ENCODE measurements at places on chromosomes 2 and 18.

DNA sequence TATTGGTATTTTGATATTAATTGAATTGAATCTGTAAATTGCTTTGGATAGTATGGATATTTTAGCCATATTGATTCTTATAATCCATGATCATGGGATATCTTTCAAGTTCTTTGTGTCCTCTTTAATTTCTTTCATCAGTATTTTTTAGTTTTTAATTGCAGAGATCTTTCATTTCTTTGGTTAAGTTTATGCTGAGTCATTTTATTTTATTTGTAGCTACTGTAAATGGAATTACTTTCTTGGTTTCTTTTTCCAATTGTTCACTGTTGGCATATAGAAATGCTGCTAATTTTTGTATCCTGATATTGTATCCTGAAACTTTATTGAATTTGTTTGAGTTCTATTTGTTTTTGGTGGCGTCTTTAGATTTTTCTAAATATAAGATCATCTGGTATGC, 79.5 kb upstream of the DSEL start:
- no peak for DNase-seq

DNA sequence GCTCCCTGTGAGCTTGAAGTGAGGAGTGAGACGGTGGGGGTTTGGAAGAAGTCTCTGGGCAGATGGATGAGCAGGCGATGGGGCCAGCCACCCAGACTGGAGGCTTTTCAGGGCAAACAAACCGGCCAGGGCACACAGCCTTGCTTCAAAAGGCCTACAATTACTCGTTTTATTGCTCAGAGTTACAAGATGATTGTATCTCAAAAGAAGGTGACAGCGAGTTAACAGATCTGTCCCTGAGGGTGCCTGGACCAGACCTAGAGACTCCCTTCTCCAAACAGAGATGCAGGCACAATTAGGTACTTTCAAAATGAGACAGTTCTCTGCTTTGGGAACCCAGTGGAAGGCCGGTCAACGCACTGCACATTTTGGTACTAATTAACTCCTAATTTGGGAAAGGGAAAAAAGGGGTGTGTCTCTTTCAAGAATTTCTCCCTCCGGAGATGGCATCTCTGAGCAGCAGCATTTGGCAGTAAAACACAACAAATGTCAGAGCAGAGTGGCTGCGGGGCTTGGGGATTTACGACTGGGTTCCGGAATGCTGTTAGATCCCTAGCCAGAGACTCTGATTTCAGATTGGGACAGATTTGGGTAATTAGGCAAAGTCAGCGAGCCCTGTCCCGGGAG, 226.7 kb downstream of the TTC32 start:
- DNase-seq, result no peak

DNA sequence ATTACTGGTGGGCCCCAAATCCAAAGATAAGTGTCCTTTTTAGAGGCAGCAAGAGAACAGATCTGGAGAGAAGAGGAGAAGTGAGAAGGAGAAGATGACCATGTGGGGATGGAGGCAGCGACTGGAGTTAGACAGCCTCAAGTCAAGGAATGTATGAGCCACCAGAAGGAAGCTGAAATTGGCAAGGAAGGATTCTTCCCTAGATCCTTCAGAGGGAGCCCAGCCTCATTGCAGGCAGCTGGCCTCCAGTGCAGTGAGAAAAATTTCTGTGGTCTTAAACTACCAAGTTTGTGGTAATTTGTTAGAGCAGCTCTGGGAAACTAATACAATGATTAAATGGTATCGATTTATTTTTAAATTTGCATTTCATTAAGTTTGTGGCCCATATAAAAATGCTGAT, 167.9 kb downstream of the NCKAP5 start:
- DNase-seq, result no peak

DNA sequence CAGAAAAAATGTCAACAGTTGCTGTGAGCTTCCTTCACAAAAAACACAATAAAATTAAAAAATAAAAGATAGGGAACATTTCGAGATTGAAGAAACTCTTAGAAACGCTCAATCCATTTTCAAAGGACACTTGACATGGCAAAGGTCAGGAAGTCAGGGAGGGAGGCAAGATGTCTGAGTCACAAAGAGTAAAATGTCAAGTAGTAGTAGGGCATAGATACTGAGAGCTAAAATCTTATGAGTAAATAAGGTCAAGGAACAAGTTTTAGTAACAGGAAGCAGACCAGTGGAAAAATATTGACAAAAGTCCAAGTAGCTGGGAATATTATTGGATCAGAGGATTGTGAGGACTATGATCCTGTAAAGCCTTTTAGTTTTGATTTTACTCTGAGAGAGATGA, 495.6 kb downstream of the TMX3 start:
- DNase-seq, result no peak

DNA sequence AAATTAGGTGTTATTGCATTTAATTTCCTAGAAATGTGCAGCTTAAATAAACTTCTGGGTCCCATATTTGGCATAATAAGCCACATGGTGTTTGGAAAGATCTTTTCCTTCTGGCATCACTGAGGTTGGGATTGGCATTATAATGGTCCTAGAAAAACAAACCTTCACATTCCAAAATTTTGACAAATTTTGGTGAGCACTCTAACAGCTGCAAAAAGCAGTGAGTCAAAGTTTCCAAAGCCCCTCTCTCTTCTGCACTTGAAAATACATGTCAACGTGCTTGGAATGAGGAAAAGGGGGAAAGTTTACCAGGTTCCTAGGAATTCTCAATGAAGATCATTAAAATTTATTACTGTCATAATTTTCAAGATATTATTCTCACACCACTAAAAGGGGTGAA, 77.8 kb upstream of the STK17B start:
- DNase-seq, result no peak

DNA sequence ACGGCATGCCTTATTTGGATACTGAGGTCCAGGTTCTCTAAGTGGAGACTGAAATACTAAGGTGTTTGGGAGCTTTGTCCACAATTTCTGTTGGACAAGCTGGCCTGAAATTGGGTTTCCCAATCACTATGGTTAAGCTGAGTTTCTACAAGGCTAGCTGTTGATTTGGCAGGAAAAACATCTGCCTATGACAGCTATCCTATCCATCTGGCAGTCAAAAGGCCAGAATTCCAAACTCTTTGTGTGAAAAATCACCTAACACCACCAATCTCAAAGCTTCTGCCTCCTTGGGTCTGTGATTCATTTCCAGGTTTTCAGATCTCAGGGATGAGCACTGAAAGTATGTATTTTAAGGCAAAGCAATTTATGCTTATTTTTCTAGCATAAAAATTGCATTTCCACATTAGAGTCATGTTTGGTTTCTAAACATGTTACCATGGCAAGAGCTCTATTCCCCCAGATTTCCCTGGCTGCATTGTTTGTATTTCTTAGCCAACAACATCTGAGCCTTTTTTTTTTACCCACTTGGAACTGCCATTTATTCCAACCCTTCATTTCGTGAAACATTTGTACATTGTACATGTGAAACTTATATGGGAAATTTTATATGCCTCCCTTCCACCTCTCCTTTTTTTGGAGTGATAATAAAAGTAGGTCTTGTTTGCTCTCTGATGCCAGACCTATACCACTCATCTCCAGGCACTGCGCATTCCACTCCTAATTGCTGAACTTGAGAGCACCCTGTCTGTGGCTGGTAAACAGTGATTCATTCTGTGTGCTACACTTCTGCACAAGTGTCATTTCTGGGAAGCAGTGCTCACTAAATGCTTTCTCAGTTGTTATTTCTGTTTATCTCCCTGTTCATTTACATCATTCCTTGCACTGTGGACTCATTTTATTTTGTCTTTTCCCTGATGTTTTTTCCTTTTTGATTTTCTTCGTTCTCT, 15.9 kb upstream of the CCDC85A start:
- no peak for DNase-seq

DNA sequence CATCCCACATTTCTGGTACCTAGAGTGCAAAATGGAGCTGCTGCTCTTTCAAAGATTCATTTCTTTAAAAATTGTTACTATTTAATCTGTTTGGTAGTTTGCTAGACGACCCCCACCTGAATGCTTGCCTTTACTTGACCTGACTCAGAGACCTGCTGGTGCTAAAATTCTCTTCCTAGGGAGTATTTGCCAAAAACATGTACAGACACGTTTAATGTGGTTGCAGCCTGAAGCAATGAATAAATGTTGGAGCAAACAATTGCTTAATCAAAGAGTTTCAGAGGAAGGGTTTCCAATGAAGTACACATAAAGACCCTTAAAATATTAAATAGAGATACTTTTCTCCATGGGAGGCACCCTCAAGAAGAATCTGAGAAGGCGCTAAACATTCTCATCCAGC, 734.4 kb downstream of the CBLN2 start:
- no peak for DNase-seq

GRCh38 chr18:75267643-75268363, 57.2 kb downstream of the TSHZ1 start:
- DNase-seq, result no peak

DNA sequence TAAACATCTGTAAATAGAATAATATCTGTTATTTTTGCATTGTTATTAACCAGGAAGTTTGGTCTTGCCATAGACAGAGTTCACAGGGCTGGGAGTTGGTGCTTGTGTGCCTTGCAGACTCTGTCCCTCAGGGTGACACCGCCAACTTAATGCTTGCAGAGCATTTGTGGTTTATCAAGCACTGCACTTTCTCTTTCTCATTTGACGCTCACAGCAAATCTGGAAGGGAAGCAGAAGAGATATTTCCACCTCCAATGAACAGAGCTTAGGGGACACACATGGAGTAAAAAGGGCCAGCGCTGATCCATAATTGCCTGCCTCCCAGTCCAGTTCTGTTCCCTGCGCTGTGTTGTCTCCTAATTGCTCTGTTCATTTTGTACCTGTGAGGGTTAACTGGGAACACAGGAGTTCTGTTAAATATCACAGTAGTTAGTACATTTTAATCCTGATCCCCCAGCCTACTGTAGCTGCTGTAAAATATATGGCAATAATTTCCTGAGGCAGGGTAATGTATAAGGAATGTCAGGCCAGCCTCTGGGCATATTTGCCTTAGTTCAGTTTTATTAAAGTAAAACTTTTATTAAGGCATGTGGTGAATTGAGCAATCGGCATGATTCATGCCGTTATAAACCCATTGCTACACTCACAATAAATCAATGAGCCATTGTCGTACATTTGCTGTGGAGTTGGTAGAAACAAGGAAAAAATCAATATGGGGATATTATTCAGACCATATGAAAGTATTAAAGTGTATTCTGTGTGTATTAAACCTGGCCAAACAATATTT, 182.5 kb upstream of the OSR1 start:
- DNase-seq, result no peak

DNA sequence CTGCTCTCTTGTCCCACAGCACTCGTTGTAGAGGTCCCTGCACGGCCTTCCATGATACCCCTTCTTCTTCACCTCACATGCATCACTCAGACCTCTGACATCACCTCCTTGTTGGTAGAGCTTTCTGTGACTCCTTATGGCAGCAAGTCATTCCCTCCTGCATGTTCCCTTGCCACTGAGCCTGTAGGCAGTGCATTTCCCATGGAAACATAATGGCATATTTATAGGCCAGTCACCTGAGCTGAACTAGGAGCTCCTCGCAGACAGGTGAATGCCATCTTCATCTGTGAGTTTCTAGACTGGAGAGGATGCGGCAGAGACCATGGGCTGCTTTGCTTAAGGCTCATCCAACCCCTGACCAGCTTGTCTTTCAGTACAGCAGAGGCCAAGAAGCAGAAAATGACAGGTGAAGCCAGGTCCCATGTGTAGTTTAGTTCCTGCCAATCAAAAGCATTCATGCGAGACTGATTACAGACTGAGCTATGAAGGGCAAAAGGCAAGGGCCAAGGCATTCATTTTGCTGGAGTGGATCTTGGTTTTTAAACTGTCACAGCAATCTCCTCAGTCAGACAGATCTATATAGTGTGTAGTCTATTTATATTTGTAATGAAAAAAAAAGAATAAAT, 59.4 kb upstream of the NEDD4L start:
- no peak for DNase-seq

DNA sequence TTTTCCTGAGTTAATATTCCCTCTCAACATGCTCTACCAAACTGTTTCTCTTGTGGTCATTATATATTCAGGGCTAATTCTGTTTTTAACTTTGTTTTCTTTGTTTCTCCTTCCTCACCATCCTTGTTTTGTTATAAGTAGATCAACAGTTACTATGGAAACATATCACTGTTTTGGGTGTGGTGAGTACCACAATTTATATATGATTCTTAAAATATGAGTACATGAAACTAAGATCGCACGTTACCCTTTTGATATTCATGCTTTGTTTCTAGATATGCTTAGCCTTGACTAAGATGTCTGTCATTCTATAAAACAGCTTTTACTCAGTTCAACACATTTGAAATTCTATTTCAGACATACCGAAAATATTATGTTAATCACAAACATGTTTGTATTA, 232.3 kb upstream of the ITGA4 start:
- DNase-seq, result no peak

DNA sequence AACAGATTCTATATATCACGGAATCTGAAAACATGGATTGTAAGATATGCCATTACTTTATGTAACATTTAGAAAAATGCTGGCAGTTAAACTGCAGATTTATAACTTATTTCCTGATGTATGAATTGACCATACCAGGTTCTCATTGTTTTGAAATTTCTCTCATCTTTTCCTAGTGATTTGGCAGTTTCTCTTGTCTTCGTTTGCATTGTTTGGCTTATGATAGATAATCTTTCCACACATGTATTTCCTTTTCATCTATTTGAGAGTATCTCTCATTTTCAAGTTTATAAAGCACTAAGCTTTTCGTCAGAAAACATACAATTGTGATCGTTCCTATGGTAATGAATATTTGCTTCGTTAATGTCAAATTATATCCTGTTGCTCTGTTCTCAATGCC, 16.3 kb downstream of the NBEAL1 start:
- DNase-seq, result no peak

- DNase-seq, result no peak
These were observed 244.3 kb upstream of the PXDN start for GRCh38 chr2:1988594-1988993.

GRCh38 chr2:29589440-29590103, 331.8 kb downstream of the ALK start:
- no peak for DNase-seq

- peak; percentile 80 for DNase-seq
These were observed 30.0 kb downstream of the MEMO1 start for GRCh38 chr2:31980674-31981356.

DNA sequence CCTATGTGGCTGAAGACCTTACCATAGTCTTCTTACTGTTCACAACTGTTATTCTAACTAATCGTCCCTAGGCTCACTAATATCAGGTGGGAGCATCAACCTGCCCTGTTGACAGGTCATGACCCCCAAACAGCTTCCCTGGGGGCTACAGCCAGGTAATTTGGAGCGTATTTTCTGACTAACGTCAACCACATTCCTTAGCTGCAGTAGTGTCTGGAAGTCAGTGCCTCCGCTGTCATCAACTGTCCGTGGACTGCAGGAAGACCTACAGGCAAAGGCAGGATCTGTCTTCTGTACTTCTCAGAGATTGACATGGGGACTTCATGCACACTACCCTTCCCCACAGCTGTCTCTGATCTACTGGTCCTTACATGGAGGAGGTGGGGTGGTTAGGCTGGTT, 456.9 kb downstream of the BCL11A start:
- no peak for DNase-seq

DNA sequence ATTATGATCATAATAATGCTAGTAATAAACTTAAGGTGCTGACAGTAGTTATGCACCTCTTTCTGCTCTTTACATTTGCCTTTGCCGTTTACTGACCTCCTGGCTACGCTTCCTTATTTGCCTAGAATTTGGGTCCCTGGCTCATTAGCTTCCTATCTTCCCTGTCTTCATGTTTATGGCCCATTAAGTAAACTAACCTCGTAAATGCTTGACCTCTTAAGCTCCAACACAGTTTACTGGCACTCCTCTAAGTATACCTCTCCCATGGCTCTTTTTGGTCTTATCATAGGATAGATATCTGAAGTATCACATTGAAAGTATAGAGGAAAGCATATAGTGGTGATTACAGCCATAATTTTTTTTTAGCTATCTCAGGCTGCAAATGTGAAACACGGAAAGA, 657.3 kb upstream of the SLC39A10 start:
- DNase-seq, result no peak

GRCh38 chr18:35174093-35174731, 66.6 kb upstream of the ZNF397 start:
- DNase-seq, result peak; percentile 19

All from GM13977 (cell line).